Activated naive CD4-positive, alpha-beta T cell (primary cell): ENCODE measurements at places on chromosomes 1 and 21.

DNA sequence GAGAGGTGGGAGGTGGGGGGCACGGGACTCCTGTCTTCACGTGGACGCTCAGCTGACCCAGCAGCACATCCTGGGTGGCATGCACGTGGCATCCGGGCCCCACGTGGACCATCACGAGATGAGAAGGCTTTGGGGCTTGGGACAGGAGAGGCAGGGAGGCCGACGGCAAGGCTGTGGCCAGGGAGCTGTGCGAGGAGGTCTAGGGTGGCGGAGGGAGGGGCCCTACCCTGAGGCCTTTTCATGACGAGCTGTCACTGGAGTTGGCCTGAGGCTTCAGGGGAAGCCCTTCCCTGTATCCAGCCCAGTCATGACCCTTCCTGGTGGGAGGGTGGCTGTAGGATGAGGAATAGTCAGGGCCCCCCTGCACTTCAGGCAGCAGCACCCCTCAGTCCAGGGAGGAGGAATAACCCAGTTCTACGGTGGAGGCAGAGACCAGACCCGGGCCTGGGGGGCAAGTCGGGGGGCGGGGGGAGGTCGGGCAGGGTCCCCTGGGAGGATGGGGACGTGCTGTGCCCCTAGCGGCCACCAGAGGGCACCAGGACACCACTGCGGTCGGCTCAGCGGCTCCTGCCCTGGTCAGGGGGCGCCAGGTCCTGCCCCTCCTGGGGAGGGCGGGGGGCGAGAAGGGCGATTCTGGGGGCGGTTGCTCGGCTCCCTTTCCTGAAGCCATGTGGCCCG is 2.0 kb upstream of the PERM1 start:
- DNase-seq: peak; percentile 66

DNA sequence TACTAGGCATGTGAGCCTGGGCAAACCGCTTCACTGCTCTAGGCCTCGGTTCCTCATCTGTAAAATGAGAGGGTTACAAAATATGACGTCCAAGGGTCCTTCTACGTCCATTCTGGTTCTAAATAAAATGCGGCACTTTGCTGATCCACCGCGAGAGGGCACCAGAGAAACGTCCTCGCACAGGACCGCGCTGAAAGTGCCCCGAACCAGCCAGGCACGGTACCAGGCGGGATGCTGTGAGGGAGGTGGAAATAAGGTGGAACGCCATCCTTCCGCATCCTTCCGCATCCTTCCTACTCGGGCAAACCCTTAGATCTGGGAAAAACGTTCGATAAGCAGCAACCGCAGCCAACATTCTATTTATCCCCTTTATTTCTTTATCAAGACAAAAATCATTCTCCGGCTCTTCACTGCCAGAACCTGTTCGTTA is 60.3 kb upstream of the KRTAP19-8 start:
- DNase-seq: peak; percentile 34

DNA sequence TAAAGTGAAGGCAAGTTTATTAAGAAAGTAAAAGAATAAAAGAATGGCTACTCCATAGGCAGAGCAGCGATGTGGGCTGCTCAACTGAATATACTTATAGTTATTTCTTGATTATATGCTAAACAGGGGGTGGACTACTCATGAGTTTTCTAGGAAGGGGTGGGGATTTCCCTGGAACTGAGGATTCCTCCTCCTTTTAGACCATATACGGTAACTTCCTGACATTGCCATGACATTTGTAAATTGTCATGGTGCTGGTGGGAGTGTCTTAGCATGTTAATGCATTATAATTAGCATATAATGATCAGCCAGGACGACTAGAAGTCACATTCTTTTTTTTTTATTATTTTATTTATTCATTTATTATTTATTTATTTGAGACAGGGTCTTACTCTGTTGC is 46.4 kb upstream of the BARHL2 start:
- no peak for DNase-seq

- DNase-seq: no peak
Observed at GRCh38 chr1:168512864-168513595, 30.8 kb downstream of the XCL2 start.

DNA sequence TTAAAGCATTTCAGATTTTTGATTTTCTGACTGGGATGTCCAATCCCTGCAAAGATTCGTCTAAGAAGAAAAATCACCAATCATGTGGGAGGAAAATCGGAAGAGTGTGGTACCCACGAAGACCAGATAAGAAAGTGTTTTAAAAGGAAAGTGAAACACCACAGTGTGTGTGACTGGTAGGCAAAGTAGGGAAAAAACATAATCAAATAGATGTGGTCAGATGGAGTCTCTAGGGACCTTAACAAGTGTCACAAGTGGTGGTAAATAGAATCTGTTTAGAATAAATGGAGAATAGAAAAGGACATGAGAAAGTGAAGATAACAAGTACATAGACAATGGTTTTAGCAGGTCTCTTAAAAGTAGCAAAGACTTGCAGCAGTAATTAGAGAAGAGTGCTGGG is 154.6 kb downstream of the SLC30A10 start:
- DNase-seq: no peak

- no peak for DNase-seq
Observed at GRCh38 chr1:45792744-45793143, 10.7 kb upstream of the MAST2 start.

DNA sequence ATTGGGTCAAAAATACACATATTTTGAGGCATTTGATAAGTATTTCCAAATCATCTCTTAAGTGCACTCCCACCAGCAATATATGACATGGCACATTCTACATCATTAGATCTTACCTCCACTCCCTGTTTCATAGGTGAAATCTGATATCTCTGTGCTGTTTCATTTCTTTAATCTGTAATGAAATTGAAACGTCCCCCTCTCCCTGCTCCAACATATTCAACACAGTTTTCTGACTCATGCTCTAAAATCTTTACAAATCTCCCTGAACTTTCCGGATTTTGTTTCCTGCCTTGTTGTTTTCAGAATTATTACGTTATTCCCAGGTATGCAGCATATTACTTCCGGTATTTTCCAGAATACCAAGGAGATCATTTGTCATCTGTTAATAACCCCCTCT is 66.1 kb upstream of the AKT3 start:
- DNase-seq: no peak

GRCh38 chr1:223207293-223208066 is 64.4 kb upstream of the TLR5 start:
- no peak for DNase-seq

GRCh38 chr1:87673309-87673708 is 344.6 kb downstream of the LMO4 start:
- DNase-seq: no peak

- DNase-seq: no peak
Observed at GRCh38 chr21:42781150-42781970, 98.0 kb downstream of the WDR4 start.

DNA sequence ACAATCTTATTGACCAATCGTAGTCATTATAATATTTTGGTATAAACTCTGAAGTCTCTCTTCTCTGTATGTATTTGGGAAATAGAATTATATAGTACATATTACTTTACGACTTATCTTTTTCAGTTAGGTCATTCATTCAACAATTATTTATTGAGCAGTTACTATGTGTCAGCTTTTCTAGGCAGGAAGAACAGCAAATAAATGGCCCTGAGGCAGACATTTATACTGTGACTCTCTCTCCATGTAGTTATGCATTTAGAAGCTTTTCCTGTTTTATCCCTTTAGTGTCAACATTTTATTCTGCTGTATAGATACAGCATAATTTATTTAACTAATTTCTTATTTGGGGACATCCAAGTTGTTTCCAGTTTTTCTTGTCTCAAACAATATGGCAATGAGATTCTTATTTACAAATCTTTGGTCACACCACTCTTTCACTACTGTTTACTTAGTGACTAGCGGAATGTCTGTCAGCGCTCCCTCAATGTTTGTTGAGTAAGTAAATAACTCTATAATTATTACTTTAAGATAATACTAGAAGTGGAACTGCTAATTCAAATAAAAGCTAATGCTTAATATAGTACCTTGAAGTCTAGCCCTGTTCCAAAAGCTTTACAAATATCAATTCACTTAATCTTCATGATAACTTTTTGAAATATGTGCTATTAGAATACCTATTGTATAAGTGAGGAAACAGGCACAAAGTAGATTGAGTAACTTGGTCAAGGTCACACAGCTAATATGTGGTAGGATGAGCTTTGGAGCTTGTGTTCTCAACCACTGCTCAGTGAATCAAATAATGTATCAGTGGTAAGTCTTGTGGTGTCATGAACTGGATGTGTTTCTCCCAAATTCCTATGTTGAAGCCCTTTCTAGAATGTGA is 465.6 kb downstream of the SIPA1L2 start:
- DNase-seq: no peak

- DNase-seq: peak; percentile 48
Observed at GRCh38 chr1:16026723-16027484, 5.1 kb downstream of the CLCNKA start.

DNA sequence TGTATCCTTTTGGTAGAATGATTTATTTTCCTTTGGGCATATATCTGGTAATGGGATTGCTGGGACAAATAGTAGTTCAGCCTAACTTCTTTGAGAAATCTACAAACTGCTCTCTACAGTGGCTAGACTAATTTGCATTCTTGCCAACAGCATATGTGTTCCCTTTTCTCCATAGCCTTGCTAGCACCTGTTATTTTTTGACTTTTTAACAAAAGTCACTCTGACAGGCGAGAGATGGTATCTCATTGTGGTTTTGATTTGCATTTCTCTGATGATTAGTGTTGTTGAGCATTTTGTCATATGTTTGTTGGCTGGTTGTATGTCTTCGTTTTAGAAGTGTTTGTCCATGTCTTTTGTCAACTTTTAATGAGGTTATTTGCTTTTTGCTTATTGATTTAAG is 99.8 kb downstream of the UCK2 start:
- no peak for DNase-seq

GRCh38 chr1:183778568-183779433 is 26.1 kb upstream of the RGL1 start:
- no peak for DNase-seq

DNA sequence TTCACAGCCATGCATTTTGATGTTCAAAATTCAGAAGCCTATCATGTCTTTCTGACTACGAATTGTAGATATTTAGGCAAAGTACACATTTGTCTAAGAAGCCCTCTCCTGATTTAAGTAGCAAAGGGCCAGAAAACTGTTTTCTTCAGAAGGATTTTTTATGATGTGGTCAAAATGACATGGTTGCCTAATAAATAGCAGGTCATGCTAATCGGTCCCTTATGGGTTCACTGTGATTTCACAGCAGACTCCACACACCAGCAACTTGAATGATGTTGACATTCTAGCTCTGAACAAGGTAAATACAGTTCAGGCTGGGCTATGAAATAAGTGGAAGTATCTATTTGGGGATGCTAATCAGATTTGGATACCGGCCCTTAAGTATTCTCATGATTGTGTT is 178.7 kb upstream of the DPYD start:
- no peak for DNase-seq

GRCh38 chr1:238401144-238401543 is 510.4 kb upstream of the ZP4 start:
- DNase-seq: no peak

- DNase-seq: no peak
Observed at GRCh38 chr1:170935231-170935630, at the start of gene MROH9. TSS of gene MROH9 (plus strand) at chr1:170935534. CDS start at chr1:170945557, 10,023 bp downstream.

- no peak for DNase-seq
Observed at GRCh38 chr1:43503534-43503933, 27.1 kb upstream of the PTPRF start.

- no peak for DNase-seq
Observed at GRCh38 chr1:15249081-15249480, 2.1 kb downstream of the FHAD1 start.

DNA sequence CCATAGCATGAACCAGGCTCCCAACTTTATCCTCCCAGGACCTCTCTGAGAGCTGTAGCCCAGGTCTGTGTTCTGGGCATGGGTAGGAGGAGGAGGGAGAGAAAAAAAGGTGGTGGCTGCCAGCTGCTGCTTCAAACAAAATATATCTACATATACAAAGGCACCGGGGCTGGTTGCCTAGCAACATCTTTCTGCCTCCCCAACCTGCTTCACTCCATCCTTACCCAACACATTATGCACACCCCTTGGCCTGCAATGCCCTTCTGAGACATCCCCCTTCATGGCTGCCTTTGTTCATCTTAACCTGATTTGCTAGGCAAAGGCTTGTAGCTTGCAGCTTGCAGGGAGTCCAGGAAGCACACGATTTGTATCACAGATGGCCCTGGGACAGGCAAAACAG is 27.2 kb upstream of the ATP1A1 start:
- DNase-seq: peak; percentile 31

DNA sequence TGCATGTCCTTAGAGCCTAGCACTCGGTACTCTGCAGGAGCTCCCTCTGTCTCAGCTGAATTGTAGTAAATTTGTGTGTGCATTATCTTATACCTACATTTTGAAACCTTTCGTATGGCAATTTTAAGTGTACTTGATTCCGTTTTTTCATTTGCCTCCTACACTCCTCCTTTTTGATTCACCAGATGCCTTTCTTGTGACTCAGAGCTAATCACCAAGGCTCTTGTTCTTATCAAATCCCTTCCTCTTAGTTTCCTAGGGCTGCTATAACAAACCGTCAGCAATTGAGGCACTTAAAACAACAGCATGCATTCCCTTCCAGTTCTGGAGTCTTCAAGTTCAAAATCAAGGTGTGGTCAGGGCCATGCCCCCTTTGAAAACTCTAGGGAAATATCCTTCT is 261.0 kb downstream of the ASTN1 start:
- no peak for DNase-seq
